ENCODE measurements at places on chromosomes 11 and 22.

DNA sequence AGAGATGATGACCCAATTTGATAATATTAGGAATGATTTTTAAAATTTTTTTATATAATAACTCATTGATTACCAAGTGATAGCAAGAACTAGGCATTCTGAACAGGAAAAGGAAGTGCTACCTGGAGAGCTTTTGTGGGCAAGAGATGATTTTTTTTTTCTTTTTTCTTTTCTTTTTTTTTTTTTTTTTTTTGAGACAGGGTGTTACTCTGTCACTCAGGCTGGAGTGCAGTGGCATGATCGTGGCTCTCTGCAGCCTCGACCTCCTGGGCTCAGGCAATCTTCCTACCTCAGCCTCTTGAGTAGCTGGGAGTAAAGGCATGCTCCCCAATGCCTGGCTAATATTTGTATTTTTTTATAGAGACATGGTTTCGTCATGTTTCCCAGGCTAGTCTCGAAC lies 40.4 kb downstream of the TNRC6B start:
- DNase-seq = no peak

DNA sequence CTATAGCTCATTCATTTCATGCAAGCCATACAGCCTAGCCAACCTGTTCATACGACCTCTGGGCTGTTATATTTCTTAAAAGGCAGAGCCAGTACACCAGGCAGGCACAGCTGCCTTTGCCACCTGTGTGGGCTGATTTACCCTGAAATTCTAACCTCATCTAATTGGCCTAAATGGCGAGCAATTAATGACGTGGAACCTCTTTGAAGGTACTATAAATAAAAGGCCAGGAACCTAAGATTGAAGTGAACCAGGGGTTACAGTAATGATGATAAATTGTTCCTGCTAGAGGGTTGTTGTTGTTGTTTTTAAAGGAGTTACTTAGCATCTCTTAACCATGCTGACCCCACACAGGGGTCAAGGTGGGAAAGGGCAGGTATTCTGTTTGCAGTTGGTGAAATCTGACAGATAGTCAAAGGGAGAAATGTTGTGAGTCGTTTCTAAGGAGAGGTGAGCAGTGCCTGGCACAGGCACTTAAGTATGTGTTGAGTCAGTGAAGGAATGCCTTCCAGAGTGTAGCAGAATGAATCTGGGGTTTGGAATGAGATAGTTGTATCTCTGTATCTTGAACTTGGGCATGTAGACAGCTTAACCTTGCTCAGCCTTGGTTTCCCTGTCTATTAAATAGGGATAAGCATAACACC lies 213.5 kb upstream of the NAV2 start:
- no peak for DNase-seq

DNA sequence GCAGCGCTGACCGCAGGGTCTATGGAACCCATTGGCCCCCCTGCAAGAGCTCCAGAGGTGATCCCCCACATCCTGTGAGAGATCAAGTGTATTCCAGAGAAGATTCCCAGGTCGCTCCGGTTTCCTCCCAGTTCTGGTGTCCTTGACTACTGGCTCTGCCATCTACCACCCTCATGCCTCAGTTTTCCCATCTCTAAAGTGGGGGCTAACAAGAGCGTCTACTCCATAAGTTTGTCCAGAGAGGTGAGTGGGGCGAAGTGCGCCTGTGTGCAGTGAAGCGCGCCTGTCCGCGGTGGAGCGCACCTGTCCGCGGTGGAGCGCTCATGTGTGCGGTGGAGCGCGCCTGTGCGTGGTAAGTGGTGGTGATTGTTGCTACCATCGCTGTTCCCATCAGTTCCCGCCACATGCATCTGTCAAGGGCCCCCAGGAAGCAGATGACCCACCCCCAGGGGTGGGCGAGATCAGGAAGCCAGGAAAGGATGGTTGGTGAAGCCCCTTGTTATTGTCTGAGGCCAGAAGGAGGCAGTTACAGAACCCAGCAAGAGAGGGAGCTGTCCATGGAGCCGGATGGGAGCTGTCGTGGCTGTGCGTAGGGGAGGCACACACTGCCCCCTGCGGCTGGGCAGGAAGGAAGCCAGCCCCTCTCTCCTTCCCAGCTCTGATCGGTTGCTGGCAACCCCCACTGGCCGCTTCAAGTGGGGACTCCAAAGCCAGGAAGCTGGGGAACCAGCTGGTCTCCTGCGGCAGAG lies 73.2 kb upstream of the FGF3 start:
- DNase-seq = no peak

DNA sequence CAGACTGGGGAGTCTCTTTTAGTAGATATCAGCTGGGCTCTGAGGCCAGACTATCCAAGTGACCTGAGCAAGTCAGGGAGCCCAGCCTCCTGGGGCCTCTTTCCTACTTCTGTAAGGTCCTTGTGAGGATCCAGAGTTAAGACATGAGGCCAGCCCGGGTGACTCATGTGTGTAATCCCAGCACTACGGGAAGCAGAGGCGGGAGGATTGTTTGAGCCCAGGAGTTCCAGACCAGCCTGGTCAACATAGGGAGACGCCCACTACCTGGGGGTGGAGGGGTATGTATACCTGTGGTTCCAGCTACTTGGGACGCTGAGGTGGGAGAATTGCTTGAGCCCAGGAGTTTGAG lies 36.9 kb upstream of the POLA2 start:
- DNase-seq = no peak

GRCh38 chr11:99135508-99135907 lies 114.8 kb downstream of the CNTN5 start:
- DNase-seq = no peak

DNA sequence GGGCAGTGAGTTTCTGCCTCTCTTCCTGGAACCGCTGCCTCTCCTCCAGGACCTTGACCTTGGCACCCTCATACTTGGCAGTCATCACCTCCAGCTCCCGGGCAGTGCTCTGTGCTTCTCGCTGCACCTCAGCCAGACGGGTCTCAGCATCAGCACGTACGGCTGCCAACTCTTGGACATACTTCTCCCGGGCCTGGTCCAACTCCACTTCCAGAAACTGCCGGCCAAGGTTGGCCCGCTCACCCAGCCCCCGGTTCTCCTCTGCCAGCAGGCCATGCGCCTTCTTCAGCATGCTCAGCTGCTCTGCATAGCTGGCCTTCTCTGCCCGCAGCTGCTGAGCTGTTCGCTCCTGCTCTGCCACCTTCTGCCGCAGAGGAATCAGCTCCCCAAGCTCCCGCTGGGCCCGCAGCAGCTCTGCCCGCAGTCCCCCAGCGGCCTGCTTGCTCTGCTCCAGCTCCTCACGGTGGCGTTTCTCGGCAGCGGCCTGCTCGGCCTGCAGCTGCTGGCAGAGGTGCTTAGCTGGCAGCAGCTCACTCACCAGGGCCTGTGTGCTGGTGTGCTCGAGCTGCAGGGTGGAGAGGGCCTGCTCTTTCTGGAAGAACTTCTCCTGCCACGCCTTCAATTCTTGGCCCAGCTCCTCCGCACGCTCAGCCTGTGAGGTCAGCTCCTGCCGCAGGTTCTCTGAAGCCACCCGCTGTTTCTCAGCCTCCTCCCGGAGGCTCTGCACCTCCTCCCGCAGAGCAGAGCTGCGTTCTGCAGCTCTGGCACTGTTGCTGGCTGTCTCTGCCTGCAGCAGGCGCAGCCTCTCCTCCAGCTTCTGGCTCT lies 14.4 kb downstream of the IL18BP start:
- DNase-seq = no peak

- no peak for DNase-seq
These were observed 19.5 kb downstream of the TXN2 start for GRCh38 chr22:36461665-36462649.

- no peak for DNase-seq
These were observed 3.3 kb downstream of the RAB6A start for GRCh38 chr11:73757598-73757997.

DNA sequence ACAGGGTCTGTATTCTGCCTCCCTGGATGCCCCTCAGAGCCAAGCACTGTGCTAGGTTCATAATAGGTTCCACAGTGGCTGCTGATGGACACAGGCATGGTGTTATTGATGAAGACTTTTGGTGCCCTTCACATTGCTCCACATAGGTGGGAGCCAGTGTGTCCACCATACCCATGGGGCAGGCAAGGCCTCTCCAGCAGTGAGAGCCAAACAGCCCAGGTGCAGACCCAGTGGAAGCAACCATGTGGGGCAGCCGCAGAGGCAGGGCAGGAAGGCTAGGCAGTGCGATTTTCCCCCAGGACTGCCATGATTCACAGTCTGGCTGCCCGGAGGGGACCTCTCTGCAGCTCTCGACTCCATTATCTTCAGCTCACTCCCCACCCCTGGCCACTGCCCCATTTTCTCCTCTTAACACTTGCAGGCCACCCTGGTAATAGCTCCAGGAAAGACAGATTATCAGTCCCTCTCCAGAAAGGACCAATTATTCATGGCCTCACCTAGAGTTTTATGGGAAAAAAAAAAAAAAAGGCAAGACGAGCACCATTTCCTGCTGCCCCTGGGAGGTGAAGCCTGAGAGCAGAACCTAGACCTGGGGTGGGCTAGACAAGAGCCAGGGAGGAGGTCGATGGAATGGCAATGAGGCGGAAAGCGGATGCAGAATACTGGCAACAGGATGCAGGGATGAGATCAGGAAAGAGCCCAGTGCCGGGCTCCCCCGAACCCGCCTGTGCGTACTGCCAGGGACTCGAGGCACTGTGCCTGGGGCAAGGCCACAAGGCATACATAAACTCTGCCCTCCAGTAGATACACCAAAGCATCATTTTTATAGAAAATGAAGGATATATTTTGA lies 343.0 kb upstream of the NCAM1 start:
- DNase-seq = no peak

GRCh38 chr11:6538945-6539344 lies 41.9 kb downstream of the DNHD1 start:
- DNase-seq = no peak

- no peak for DNase-seq
These were observed 786 bp upstream of the ANKRD42 start for GRCh38 chr11:83192606-83193245.

GRCh38 chr11:66866511-66866986 lies 9.7 kb downstream of the LRFN4 start:
- DNase-seq = no peak

DNA sequence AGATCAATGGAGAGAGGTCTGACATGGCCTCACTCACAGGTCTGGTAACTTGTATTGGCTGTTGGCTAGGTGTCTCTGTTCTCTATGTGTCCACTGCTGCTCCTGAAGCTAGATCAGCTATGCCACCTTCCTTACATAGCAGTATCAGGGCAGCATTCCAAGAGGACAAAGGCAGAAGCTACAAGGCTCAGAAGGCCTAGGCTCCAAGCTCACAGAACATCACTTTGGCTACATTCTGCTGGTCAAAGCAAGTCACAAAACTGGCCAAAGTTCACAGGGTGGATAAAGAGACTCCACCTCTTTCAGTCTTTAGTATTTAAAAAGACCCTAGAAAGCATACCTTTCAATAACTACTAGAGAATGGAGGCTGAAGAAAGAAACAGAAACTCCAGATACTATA lies 4.1 kb downstream of the SLC5A12 start:
- DNase-seq = no peak

GRCh38 chr11:15883455-15883920 lies 472.9 kb downstream of the SOX6 start:
- DNase-seq = no peak

Measured in stimulated activated CD8-positive, alpha-beta memory T cell treated with anti-CD3 and anti-CD28 coated beads, Interleukin-7, amount 100 ng/mL, for 1 hour (primary cell).